Osteocyte (in vitro differentiated cells): ENCODE measurements at places on chromosomes 11 and 22. TPM values are rescaled to one million over a fixed set of nuclear protein-coding genes. Genes with fewer than 3 reads are reported as not detected.

The FBLN1 gene
- total RNA-seq, result 211 and 240 TPM in 2 replicates

- DNase-seq, result no peak
- H3K4me3 ChIP-seq, result no peak overlapping the region
- H3K4me1 ChIP-seq, result peaks cover 3% of the 10 kb centered on the region
Measured at GRCh38 chr11:10496296-10496936, 41.4 kb downstream of the AMPD3 start.

The SLC6A5 gene
- not detected in 2 replicates for total RNA-seq

The KCNJ1 gene
- not detected in 2 replicates for total RNA-seq

- no peak for DNase-seq
- H3K27ac ChIP-seq, result peak overlapping the region; percentile 92
- peaks cover 97% of the 10 kb centered on the region for H3K4me1 ChIP-seq
- no peaks in the 10 kb centered on the region for H3K27me3 ChIP-seq
- peaks cover 4% of the 10 kb centered on the region for H3K36me3 ChIP-seq
Measured at GRCh38 chr11:128500493-128500892, 86.9 kb downstream of the ETS1 start.

DNA sequence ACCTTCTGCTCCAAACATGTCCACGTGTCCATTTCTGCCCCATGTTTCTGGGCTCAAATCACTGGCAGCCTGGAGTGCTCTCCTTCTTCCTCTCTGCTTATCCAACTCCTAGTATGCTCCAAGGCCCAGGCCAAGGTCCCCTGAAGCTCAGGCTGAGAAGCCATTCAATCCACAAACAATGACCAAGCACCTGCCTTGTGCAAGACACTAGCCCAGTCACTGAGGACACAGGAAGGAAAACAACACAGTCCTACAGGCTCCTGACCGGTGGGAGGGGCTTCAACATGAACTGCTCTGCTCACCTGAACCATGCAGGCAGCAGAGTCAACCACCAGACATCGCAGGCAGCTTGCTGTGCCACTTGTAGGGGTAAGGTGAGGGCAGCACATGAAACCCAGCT, 93.6 kb downstream of the RPL27A start:
- peaks cover 48% of the 10 kb centered on the region for H3K36me3 ChIP-seq
- H3K4me3 ChIP-seq, result no peak overlapping the region
- DNase-seq, result no peak
- H3K4me1 ChIP-seq, result peaks cover 51% of the 10 kb centered on the region
- H3K27ac ChIP-seq, result no peak overlapping the region

DNA sequence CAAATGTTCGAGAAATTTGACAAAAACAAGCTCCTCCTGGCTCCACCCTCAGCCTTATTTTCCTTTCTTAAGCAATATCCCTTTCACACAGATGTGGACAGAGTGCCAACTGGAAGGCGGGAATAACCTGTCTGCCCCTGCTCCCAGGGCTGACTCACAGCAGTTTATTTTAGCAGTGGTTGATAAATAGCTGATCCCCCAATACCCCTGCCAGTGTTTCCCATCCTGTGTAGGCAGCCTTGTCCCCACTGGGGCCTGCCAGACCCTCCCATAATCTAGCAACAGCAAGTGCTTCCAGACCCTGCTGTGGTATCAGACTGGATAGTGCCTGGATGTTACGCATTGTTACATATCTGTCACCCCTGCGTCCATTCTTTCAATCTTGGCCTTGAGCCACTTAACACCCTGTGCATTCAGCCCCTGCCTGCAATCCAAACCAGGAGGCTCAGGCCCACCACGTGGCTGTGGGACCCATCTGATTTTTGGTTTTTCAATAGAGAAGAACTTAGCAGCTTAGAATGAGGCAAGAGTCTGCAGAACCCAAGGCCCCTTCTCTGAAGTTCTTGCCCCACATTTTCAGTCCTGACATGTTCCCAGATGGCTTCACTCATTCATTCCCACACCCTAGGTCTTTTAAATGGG, 53.7 kb downstream of the PARVA start:
- no peak for DNase-seq
- peaks cover under 1% of the 10 kb centered on the region for H3K36me3 ChIP-seq

The CSNK1E gene
- 175 and 176 TPM in 2 replicates for total RNA-seq

The CACNA1I gene
- 0.03 TPM in 2 replicates for total RNA-seq

- H3K4me1 ChIP-seq, result peaks cover 19% of the 10 kb centered on the region
- no peak overlapping the region for H3K27ac ChIP-seq
- DNase-seq, result no peak
- H3K36me3 ChIP-seq, result no peaks in the 10 kb centered on the region
- H3K4me3 ChIP-seq, result peak overlapping the region; percentile 38
Measured at GRCh38 chr22:49936973-49937757, 18.7 kb downstream of the CRELD2 start.

- no peaks in the 10 kb centered on the region for H3K36me3 ChIP-seq
- no peak overlapping the region for H3K4me3 ChIP-seq
- H3K4me1 ChIP-seq, result no peaks in the 10 kb centered on the region
- no peak for DNase-seq
- peaks cover 10% of the 10 kb centered on the region for H3K27me3 ChIP-seq
- H3K27ac ChIP-seq, result no peak overlapping the region
Measured at GRCh38 chr11:14784230-14784629, 107.8 kb downstream of the CYP2R1 start.

GRCh38 chr22:19886605-19887255, 32.1 kb upstream of the GNB1L start:
- H3K36me3 ChIP-seq, result no peaks in the 10 kb centered on the region
- H3K4me3 ChIP-seq, result no peak overlapping the region
- no peak overlapping the region for H3K27ac ChIP-seq
- no peak for DNase-seq
- H3K27me3 ChIP-seq, result no peaks in the 10 kb centered on the region

GRCh38 chr11:12794576-12795230, 120.5 kb downstream of the TEAD1 start:
- no peaks in the 10 kb centered on the region for H3K27me3 ChIP-seq
- H3K4me1 ChIP-seq, result peaks cover 69% of the 10 kb centered on the region
- H3K4me3 ChIP-seq, result no peak overlapping the region
- no peak for DNase-seq
- peak overlapping the region; percentile 12 for H3K27ac ChIP-seq
- peaks cover 7% of the 10 kb centered on the region for H3K36me3 ChIP-seq

DNA sequence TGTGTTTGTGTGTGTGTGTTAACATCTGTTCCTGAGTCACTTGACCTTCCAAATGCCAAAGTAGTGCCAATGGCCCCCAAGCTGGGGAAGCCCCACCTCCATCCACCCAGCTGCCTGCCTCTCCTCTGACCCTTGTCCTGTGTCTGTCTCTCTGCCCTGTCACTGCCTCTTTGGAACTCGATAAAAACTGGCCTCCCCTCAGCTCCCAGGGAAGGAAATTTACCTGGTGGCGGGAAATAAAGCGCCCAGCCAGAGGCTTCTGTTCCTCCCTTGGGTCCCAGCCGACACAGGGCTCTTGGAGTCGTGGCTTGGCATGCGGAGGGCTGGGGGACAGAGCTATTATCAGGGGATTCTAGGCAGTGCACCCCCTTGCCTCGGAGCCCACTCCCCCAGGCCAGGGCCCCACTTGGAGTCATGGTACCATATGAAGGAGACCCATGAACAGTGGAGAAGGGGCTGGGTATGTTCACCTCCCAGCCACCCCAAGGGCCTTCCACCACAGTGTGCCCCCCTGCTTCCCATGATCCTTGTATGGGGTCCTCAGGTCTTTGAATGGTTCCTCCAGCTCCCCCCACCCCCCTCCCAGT, 6.2 kb downstream of the KCNC1 start:
- DNase-seq, result no peak
- H3K27me3 ChIP-seq, result peaks cover 8% of the 10 kb centered on the region
- peaks cover 3% of the 10 kb centered on the region for H3K4me1 ChIP-seq
- H3K36me3 ChIP-seq, result no peaks in the 10 kb centered on the region

DNA sequence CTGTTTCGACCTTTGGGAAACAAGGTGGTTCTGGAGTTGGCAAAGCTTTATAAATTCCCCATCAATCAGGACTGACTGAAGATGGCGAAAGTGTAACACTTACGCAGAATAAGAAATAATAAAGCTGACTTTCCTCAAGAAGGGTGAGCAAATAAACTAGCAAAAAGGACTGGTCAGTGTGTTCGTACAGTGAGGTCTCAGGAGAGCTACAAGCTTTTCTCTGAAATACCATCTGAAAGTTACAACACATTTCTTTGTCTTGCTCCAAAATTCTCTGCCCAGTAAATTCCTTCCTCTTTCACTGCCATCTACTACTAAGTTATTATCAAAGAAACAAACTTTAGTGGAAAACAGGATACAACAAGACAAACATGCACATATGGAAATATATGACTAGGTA, 13.4 kb downstream of the PITPNB start:
- peaks cover 17% of the 10 kb centered on the region for H3K4me1 ChIP-seq
- no peaks in the 10 kb centered on the region for H3K27me3 ChIP-seq
- peak overlapping the region; percentile 25 for H3K27ac ChIP-seq

DNA sequence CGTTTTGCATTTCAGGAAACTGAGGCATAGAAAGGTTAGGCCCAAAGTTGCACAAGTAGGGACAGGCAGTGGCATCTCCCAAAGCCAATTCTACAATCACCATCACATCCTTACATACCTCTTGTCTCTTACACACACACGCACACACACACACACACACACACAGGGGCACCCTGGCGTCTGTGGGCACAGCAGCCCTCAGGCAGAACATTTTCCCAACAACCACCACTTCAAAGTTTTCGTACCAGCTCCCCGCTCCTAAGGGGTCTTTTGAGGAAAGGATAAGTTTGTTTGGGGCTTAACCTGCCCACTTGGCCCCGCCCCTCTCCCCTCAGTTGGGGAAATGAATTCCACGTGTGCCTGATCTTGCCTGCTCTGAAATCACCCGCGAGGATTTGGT, 14.7 kb upstream of the LRRC32 start:
- peaks cover 10% of the 10 kb centered on the region for H3K4me1 ChIP-seq
- H3K36me3 ChIP-seq, result no peaks in the 10 kb centered on the region
- H3K27ac ChIP-seq, result no peak overlapping the region
- no peak for DNase-seq

The UPK3A gene
- total RNA-seq, result not detected in 2 replicates

The KLHL35 gene
- total RNA-seq, result 2.3 and 2.8 TPM in 2 replicates

The CARD16 gene
- total RNA-seq, result 1.5 and 1.9 TPM in 2 replicates

- DNase-seq, result no peak
- peaks cover 24% of the 10 kb centered on the region for H3K36me3 ChIP-seq
- no peak overlapping the region for H3K4me3 ChIP-seq
- H3K27me3 ChIP-seq, result no peaks in the 10 kb centered on the region
Measured at GRCh38 chr11:118544647-118545010, 13.6 kb downstream of the TMEM25 start.

The C2CD2L gene
- total RNA-seq, result 10.9 and 11.7 TPM in 2 replicates

- H3K36me3 ChIP-seq, result no peaks in the 10 kb centered on the region
- H3K4me3 ChIP-seq, result no peak overlapping the region
- no peak for DNase-seq
- no peaks in the 10 kb centered on the region for H3K4me1 ChIP-seq
Measured at GRCh38 chr11:88188932-88189253, 13.7 kb upstream of the RAB38 start.

The SMTN gene
- 27.2 and 31.8 TPM in 2 replicates for total RNA-seq

- DNase-seq, result no peak
- H3K27ac ChIP-seq, result no peak overlapping the region
- H3K4me1 ChIP-seq, result peaks cover 8% of the 10 kb centered on the region
- no peak overlapping the region for H3K4me3 ChIP-seq
- no peaks in the 10 kb centered on the region for H3K27me3 ChIP-seq
Measured at GRCh38 chr11:75463106-75463774, 30.2 kb upstream of the KLHL35 start.

The CDC45 gene
- 3.0 and 3.7 TPM in 2 replicates for total RNA-seq

GRCh38 chr11:10044618-10045017, 249.4 kb downstream of the SBF2 start:
- H3K36me3 ChIP-seq, result peaks cover 31% of the 10 kb centered on the region
- no peak for DNase-seq
- H3K4me3 ChIP-seq, result no peak overlapping the region
- H3K27ac ChIP-seq, result no peak overlapping the region
- H3K4me1 ChIP-seq, result peaks cover 3% of the 10 kb centered on the region

The APOL4 gene
- total RNA-seq, result 0.13 TPM in 1 of 2 replicates, not detected in the other

DNA sequence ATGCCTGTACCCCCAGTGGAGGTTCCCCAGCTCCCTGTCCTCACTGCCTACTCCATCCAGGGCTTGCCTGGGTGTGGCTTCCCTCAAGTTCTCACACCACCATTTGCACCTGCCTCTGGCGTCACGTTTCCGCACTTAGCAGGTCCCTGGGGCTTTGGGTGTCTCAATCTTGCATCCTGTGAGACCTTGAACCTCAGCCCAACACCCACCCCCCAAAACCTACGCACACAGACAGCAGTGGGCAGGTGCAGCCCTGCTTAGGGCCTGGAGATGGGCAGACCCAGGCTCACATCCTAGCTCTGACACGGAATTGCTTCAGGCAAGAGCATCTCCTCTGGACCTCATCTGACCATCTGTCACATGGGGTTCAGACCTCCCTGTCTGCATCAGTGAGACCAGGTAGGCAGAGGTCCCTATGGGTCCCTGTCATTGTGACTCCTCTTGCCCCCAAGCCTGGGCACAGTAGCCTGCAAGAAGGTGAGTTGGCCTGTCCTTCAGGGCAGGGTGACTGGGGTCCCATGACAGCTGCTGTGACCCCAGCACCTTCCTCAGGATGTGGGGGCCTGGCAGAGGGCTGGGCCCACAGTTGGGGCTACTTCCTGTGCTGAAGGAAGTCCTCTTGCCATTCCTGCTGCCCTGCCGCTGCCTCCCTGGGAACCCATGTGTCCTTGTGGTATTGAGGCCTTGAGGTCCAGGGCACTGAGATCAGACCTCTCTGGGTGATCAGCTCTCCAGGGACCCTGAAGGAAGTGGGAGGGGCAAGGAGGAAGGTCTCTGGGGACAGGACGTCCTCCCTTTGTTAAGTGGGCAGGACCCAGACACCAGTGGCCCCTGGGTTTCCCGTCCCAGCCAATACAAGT, 2.0 kb downstream of the SIPA1 start:
- H3K4me3 ChIP-seq, result no peak overlapping the region
- peaks cover 8% of the 10 kb centered on the region for H3K36me3 ChIP-seq
- H3K27me3 ChIP-seq, result no peaks in the 10 kb centered on the region
- H3K27ac ChIP-seq, result no peak overlapping the region

DNA sequence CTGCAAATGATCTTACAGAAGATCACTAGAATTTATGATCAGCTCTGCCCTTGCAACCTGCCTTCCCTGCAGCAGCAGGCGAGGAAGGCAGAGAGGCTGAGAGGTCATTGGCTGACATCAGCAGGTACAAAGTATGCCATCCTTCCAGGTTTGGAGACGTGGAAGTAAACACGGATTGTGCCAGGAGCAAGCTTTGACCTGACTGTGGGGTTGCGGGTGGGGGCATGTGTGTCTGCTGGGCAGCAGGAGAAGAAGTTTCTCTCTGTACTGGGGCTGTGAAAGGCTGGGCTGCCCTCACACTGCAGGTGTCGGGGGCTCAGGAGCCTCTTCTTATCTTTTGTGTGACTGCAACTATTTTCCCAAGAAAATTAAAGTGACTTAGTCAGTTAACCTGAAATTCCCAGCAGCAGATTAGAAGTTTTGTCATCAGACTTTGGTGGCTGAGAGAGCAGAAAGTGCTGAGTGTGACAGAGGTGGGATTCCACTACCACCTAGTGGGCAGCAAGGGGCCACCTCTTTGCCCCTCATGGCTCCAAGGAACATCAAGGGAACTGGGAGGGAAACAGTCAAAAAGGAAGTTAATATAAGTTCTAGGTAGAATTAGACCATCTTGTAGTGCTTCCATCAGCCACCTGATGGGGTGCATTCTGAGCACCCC, 565.9 kb downstream of the ETS1 start:
- H3K27ac ChIP-seq, result no peak overlapping the region
- H3K27me3 ChIP-seq, result peaks cover 3% of the 10 kb centered on the region
- peaks cover 2% of the 10 kb centered on the region for H3K4me1 ChIP-seq
- no peaks in the 10 kb centered on the region for H3K36me3 ChIP-seq

- DNase-seq, result no peak
- no peaks in the 10 kb centered on the region for H3K27me3 ChIP-seq
- peak overlapping the region; percentile 74 for H3K4me3 ChIP-seq
- H3K27ac ChIP-seq, result peak overlapping the region; percentile 75
Measured at GRCh38 chr22:31344578-31345330, 1.4 kb downstream of the PATZ1 start.

- H3K36me3 ChIP-seq, result no peaks in the 10 kb centered on the region
- DNase-seq, result no peak
- H3K4me1 ChIP-seq, result no peaks in the 10 kb centered on the region
- H3K27ac ChIP-seq, result no peak overlapping the region
- H3K4me3 ChIP-seq, result no peak overlapping the region
Measured at GRCh38 chr11:41795004-41795403, 335.6 kb upstream of the LRRC4C start.
